ENCODE measurements at places on chromosomes 6 and 20. TPM values are rescaled to one million over a fixed set of nuclear protein-coding genes. Genes with fewer than 3 reads are reported as not detected.

The RCAN2 gene
- 10.4 TPM for total RNA-seq

The DNMT3B gene
- total RNA-seq: 2.9 TPM

The POU5F1 gene
- total RNA-seq: 0.13 TPM

The TUBB1 gene
- under 0.01 TPM for total RNA-seq

The TCP1 gene
- 217 TPM for total RNA-seq

The SLC35D3 gene
- total RNA-seq: not detected

The ADGRF4 gene
- total RNA-seq: under 0.01 TPM

The SIRT5 gene
- total RNA-seq: 4.9 TPM

The DEK gene
- 108 TPM for total RNA-seq

The RHAG gene
- not detected for total RNA-seq

The FKBP5 gene
- 4.9 TPM for total RNA-seq

The TGM3 gene
- not detected for total RNA-seq

The QKI gene
- total RNA-seq: 128 TPM

The GFRAL gene
- not detected for total RNA-seq

The DEFB132 gene
- total RNA-seq: not detected

The TMEM151B gene
- not detected for total RNA-seq

The LY6G6D gene
- total RNA-seq: not detected

The GJA1 gene
- total RNA-seq: 642 TPM

The HAO1 gene
- total RNA-seq: not detected

The PBX2 gene
- 26.3 TPM for total RNA-seq

The MATN4 gene
- not detected for total RNA-seq

The HDGFL1 gene
- total RNA-seq: not detected

The PROKR2 gene
- not detected for total RNA-seq

The SEMG1 gene
- not detected for total RNA-seq

The GINS1 gene
- total RNA-seq: 4.0 TPM

The CLVS2 gene
- not detected for total RNA-seq

The SYNDIG1 gene
- total RNA-seq: 3.2 TPM

The SUMO4 gene
- total RNA-seq: 1.3 TPM

The PPIL6 gene
- total RNA-seq: 3.2 TPM
